ENCODE measurements at places on chromosomes 1 and 21.

DNA sequence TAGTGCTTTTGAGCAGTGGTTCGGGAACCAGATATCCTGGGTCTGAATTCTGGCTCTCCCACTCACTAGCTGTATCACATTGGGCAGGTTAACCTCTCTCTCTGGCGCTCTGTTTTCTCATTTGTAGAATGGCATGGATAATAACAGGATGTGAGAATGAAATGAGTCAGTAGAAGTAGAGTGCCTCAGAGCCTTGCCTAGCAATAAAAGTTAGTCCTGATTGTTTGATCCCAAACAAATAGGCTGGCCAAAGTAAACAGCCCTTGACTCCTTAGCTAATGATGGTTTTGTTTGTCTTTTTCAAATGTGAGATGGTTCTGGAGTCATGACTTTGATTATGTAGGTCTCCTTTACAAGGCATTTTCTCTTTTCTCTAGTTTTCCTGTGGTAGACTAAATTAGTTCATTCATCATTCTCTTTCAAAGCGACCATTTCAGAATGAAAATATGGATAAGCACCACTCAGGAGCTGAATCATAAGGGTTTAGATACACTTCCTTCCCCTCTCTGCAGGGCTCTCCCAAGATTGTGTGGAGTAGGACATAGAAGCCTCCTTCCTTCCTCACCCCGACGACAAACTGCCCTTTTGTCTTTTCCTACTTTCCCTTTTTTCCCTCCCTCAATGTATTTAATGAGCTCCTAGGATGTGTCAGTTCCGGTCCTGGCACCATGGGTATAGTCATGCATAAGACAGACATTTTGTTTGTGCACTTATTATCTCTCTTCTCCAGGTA lies 23.1 kb downstream of the KIAA0040 start:
- DNase-seq, result no peak

- DNase-seq, result peak; percentile 53
These were observed 9.7 kb upstream of the UMODL1 start for GRCh38 chr21:42061195-42061985.

DNA sequence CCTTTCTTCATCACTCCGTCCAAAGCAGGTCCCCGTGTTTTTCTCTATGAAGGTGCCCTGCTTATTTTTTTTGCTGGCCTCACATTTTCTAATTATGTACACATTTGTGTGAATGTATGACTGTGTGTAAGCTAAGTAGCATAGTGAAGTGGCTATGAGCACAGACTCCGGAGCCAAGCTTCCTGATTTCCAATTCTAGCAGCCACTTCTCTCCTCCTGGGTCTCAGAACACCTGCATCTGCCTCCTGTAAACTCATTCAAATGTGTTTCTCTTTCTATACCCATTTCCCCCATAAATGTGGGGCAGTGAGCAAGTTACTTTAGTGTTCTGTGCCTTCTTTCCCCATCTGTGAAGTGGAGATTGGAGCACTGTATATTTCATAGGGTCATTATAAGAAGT lies 2.1 kb downstream of the SLAMF6 start:
- no peak for DNase-seq

DNA sequence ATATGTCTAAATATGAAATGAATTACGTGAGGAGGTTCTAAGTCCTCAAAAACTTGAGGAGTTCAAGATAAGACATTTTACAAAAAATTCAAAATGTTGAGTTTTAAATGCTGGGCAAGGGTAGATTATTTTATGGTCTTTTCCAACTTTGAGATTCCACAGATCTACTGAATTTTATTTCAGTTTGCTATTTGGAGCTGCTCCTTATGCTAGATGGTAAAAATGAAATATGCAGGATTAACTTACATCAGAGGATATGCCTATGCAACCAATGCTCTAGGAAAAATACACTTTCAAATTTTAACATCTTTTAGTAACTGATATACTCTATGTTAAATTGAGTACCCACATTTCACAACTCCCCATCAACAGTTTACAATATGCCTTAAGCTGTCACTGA lies 83.1 kb downstream of the SCMH1 start:
- no peak for DNase-seq

DNA sequence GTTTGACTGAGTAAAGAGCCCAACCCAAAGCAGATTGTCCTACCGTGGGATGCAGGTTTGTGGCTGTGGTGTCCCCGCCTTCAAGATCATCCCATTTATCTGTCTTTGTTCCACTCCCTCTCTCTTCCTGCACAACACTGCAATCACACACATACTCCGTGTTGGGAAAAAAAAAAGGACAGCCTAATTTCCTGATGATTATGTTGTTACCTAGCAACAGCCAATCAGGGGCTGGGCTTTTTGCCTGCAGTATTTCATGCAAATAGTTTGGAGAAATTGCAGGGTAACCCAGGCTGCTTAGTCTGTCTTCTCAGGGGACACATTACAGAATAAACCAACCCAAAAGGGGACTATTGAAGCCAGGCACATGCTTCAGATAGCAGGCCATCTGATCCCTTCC lies 38.3 kb downstream of the PHC2 start:
- no peak for DNase-seq

- DNase-seq, result no peak
These were observed 53.7 kb downstream of the ZNF697 start for GRCh38 chr1:119594376-119594775.

DNA sequence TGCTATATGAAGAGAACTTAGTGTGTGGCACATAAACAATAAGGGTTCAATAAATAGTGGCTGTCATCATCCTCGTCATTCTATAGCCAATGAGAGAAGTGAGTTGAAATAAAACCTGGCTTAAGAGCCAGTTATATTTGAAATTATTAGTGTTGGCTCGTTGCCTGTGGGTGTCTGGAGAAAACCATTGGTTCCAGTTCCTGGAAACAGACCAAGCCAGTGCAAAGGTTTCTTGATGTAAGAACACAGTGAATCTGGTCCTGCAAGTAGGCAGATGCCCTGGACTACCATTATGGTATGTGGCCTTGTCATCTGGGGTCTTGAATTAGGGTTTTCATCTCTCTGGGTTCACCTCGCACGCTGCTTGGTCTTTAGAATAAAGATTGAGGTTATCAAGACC lies 43.3 kb downstream of the URB2 start:
- no peak for DNase-seq

GRCh38 chr1:230907472-230908205 lies 39.3 kb upstream of the C1orf198 start:
- DNase-seq, result no peak

GRCh38 chr1:232596666-232597303 lies 33.1 kb downstream of the SIPA1L2 start:
- no peak for DNase-seq

DNA sequence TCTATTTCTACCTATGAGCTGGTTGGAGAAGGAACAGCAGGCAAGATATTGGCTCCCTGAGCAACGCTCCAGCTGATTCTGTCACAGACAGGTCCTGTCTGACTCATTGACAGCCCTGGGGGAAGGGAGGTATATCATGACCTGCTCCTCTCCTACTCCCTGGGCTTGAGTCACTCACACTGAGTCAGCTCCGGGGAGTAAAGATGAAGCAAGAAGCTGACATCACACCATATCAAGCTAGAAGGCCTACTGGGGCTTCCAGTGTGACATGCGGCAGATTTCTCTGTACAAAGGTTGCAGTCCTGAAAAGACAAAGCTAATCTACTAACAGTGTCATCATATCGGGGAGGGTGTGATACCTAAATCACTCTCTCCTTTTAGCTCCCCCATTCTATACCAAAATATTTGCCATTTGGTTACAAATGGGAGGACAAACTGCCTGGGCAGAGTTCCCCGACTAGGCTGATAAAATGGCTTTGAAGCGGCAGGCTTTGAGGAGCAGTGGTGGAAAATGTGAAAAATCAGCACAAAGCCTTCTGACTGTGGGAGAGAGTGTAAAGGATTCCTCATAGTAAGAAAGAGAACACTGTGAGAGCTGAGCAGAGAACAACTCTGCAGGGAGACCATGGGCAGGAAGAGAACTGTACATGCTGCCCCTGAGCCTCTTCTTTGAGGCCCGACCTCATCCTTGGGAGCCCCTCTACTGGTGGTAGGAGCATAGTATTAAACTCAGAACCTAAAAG lies 15.5 kb downstream of the PI4KB start:
- DNase-seq, result no peak

All from memory B cell (primary cell).